ENCODE measurements at places on chromosomes 4 and X.

DNA sequence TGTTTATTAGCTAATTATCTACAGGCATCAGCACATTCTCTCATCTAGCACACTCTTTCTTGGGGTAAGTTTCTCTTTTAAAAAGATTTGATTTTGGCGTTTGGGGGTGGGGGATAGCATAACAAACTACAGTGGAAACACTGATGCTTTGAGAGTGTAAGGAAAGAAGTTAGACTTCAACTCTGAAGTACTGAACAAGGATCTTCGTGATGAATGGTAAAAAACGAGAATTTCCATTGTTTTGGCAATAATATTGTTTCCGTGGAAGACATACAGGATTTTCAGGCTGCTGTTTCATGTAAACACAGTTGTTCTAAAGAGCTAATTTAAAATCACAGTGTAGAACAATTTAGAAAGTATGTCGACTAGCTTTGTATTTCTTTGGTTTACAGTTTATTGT lies 451 bp downstream of the LPAR4 start:
- DNase-seq = no peak

GRCh38 chr4:144899393-144899792 lies 198.6 kb downstream of the ANAPC10 start:
- DNase-seq = no peak

- DNase-seq = no peak
These were observed 131.9 kb upstream of the SMIM31 start for GRCh38 chr4:164621886-164622521.

- DNase-seq = no peak
These were observed 66.1 kb upstream of the FRG1 start for GRCh38 chr4:189874591-189874990.

GRCh38 chrX:123477673-123478072 lies 255.2 kb downstream of the THOC2 start:
- no peak for DNase-seq

DNA sequence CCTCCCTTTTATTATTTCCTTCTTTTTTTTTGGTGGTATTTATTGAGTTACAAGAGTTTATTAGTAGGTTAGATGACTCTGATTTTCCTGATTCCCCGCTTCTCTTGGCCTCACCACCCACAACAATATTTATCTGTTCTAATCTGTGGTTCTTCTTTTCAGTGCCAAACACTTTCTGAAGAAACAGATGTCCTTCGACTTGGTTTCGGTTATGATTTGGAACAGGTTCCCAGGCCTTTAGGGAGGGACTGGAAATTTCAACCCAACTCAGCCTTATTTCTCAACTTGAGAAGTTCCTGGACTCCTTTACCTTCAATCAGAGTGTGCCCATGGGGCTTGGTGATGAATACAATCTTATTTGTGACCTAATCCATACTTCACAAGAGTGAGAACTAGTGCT lies 108.1 kb downstream of the UCHL1 start:
- no peak for DNase-seq

DNA sequence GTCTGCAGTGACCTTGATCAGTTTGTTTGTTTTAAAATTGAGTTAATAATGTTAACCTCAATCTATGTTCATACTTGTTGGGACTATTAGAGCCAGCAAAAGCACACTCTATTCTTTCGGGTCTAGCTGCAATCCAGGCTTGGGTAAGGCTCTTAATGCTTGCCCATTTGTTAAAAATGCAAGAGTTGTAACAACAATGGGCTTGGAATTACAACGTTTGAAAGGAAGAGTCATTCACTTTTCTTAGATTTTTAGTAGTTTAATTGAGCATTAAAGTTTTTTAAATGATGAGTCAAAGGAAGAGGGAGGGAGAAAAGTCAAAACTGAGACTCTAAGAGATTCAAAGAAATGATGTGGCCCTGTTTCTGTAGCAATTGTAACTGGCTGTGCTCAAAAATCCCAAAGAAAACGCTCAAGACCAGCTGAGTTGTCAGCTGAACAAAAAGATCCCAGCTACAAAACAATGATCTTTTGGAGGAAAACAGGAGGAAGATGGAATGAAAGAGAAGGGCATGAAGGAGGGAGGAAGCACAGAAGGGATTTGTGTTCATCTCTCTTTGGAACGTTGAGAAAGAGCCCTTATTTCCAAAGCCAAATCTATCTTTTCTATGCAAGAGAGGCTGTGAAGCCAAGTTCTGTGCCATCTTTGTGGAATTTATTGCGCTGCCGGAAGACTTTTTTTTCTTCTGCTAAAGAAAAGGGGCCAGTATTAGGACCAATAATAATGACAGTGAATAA lies 5.5 kb downstream of the SCD5 start:
- DNase-seq = no peak

DNA sequence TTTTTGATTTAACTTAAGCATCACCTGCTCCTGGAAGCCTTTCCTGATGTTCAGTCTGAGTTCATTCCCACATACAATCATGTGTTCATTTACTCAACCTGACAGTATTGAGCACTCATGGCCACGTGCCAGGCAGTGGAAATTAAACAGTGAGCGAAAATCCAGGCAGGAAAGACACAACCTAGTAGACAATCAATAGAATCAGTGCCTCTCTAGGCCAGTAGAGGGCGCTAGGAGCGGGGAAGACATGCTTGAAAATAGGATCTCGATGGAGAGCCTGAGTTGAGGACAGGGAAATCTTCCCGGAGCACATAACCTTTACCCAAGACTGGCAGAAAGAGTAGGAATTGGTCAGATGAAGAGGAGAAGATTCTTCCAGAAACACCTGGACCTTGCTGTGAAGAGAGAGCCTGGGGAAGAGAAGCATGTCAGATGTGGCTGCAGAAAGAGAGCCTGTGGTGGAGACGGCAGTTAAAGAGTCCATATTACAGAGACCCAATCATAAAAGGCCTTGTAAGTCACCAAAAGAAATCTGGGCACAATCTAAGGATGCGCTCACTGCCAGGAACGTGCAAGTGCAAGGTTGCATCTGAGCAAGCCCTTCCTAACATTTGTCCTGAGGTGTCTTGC lies 103.5 kb downstream of the LDB2 start:
- peak; percentile 44 for DNase-seq

DNA sequence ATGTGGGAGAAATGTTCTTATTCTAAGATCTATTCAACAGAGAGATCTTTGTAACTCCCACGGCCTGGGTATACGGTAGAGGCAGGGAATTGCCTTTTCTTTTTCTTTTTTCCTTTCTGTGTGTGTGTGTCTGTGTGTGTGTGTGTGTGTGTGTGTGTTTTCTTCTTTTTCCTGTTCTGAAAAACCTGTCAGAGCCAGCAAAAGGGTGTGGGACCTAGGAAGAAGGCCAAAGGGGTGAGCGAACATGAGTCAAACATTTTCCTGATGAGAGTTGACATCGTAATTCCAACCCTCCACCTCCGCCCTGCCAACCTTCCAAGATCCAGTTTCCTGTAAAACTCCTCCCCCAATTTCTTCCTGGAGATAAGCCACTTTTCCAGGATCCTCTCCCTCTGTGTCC lies 2.8 kb upstream of the CHIC2 start:
- no peak for DNase-seq

DNA sequence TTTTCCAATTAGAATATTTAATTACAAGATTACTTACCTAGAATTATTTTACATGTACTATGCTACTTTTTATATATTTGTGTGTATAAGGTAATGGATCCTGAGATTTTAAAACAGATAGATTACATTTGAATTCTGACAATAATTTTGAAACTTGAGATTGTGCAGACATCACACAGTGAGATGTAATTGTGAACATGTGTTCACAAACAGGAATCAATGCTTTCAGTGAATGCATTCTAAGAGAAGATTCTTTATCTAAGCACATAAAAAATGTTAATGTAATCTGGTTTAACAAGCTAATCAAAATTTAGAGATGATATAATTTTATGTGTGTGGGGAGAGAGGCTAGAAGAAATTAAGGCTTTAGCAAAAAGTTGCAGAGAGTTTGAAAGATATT lies 1925.5 kb downstream of the ARAP2 start:
- no peak for DNase-seq
